ENCODE measurements at places on chromosomes 5 and 9. TPM values are rescaled to one million over a fixed set of nuclear protein-coding genes. Genes with fewer than 3 reads are reported as not detected.

SH3GLB2 gene
- total RNA-seq: 71.6 TPM

PPP6C gene
- 38.4 TPM for total RNA-seq

GRCh38 chr5:141095263-141095641 is 837 bp downstream of the PCDHB2 start:
- DNase-seq: no peak

EMB gene
- total RNA-seq: 7.2 TPM

- DNase-seq: no peak
Measured at GRCh38 chr5:176816043-176816745, 5.8 kb downstream of the UNC5A start.

GZMA gene
- total RNA-seq: 0.40 TPM

GNG10 gene
- 49.1 TPM for total RNA-seq

DNA sequence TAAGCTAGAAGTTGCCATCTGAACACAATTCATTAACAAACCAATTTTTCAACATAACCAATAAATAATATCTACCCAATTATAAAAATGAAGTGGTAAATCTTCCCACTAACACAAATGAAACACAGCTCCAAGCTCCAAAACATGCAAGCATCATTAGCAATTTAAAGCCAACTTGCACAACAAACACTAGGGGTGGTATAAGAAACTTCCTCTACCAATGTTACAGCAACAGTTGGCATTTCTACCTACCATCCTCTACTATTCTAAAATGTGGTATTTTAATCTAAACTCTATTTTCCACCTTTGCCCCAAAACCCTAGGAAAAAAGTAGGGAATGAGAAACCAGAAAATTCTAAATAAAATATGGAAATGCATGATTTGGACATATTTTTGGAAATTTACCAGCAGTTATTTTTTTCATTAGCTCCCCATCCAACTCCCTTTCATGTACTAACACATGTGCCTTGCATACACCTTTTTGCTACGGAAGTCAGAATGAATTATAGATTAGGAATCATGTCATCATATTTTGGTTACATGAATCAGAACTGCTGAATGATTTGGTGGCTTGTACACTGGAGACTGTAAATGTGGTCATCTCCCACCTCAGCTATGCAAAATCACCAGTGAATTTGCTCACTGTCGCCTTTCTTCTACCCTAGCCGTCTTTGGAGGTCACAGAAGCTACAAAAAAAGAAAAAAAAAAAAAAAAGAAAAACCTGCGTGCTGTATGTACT is 4.1 kb downstream of the NR6A1 start:
- no peak for DNase-seq

DNM1 gene
- 10.9 TPM for total RNA-seq

All from esophagus muscularis mucosa (tissue), 4 donors.